ENCODE measurements at places on chromosomes 1 and 21.

- no peak for DNase-seq
Observed at GRCh38 chr1:110249256-110249655, 39.1 kb downstream of the KCNC4 start.

- DNase-seq: no peak
Observed at GRCh38 chr1:242530761-242531160, 6.3 kb upstream of the PLD5 start.

DNA sequence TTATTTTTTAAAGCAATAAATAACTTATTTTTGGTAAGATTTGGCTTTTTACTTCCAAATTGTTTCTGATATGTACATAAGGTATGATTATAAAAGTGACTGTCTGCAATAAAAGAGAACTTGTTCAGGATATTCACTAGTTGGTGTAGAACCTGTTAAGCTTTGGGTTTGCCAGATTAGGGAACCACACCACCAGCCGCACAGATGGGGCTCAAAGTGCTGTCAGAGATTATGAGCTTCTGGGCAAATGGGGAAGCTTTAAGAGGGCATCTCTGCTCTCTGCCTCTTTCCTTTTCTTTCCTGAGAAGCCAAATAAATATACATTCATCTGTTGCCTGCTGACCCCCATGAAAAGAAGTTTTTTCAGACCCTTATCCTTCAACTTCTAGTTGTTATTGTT is 25.4 kb downstream of the IVNS1ABP start:
- DNase-seq: no peak

DNA sequence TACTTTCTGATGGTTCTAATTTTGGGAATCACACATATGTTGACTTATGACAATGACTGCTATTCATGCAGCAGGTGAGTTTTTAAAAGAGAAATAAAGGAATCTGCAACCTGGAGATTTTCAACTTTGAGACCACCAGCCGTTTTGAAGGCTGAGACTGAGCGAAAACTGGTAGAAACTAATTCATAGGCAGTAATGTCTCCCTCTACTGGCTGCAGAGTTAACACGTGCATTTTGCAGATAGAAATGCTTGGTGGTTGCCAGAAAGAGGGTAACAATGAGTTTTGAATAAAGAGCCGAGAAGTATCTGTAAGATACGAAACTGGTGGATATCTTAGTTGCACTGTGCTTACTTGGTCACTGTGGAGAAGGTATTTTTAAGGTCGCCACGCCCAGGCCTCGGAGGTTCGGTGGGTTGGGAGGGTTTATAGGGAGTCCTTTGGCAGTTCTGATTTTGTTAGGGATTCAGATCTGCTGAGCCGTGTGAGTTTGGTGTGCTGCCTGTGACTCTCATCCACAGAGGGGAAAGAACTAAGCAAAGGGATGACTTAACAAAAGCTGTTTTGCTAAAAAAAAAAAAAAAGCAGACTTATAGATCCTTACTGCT is 83.0 kb downstream of the RYR2 start:
- no peak for DNase-seq

DNA sequence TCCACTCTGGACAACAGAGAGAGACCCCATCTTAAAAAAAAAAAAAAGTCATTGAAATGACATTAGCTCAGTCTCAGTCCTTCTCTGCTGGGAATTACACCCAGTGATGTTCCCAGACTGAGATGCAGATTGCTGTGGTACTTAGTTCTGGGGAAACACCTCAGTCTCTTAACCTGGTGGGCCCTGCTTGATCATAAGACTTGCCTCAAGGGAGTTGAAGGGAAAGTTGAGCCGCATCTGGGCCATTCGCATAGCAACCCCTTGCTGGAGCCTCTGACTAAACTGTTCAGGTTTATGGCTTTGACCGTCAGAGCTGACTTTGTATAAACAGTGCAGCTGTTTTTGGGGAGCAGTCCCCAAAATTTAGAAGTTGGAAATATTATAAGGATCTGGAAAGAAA is 13.4 kb downstream of the FCRL4 start:
- no peak for DNase-seq

DNA sequence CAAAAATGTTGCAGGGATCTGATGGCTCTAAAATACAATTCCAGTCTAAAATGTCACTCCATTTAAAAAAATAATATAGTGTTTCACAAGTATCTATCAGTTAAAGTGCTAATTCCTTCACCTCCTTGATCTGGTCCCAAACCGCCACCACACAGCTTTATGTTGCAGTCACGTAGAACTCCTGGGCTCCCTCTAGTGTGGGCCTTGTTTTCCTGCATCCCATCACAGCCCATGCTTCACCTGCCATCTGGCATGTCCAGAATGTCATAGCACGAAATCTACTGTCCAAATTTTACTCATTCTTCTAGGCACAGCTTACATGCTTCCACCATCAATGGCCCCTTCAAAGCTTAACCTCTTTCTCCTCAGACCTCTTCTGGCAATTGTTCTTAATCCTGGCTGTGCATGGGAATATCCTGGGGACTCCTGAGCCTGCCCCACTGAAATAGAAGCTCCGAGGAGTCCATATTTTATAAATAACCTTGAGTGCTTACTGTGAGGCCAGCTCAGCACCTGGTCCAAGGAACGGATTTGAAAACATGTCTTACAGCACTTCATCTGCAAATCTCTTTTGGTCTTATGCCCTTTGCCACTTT is 15.5 kb downstream of the FYB2 start:
- no peak for DNase-seq

DNA sequence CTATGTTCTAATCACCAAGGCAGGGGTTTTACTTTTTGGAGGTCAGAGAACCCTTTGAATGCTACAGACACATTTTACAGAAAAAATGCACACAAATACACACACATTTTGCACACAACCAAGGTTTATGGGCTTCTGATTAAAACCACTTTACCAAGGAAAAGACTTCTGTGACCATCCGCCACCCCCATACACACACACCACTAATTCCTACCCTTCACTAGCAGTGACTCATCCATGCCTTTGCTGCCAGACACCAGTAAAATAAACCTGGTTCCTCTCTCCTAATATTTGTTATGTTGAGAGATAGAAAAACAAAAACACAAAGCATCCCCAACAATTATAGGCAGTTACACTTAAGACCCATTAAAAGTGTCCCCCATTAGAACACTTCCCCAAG is 12.9 kb downstream of the PIGM start:
- DNase-seq: no peak

DNA sequence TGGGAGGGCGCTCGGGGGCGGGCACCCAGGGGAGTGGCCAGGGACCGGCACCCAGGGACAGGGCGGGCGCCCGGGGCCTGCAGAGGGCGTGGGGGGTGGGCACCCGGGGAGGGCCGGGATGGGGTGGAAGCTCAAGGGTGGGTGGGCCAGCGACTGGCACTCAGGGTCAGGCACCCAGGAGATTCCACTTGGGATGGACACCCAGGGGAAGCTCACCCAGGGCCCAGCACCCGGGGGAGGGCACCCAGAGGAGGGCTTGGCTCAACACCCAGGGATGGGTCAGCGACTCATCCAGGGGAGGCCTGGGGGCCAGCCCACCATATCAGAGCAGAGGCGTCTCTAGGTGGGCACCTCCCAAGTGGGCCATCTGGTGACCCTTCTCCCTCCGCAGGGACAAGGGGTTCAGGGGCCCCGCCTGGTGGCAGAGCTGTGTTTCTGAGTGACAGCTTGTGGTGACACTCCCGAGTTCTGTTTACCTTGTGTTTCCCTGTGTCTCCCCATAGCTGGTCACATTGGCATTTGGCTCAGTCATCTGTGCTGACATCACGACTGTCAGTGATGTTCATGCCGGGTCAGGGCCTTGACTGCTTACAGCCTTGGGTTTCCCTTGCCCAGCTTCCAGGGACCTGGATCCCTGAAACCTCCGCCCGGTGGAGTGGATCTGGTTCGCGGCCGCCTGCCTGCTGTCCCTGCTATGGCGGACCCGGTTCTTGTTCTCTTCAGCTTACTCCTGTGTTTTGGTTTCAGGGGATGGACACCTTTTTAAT is 749 bp downstream of the IBA57 start:
- peak; percentile 62 for DNase-seq

DNA sequence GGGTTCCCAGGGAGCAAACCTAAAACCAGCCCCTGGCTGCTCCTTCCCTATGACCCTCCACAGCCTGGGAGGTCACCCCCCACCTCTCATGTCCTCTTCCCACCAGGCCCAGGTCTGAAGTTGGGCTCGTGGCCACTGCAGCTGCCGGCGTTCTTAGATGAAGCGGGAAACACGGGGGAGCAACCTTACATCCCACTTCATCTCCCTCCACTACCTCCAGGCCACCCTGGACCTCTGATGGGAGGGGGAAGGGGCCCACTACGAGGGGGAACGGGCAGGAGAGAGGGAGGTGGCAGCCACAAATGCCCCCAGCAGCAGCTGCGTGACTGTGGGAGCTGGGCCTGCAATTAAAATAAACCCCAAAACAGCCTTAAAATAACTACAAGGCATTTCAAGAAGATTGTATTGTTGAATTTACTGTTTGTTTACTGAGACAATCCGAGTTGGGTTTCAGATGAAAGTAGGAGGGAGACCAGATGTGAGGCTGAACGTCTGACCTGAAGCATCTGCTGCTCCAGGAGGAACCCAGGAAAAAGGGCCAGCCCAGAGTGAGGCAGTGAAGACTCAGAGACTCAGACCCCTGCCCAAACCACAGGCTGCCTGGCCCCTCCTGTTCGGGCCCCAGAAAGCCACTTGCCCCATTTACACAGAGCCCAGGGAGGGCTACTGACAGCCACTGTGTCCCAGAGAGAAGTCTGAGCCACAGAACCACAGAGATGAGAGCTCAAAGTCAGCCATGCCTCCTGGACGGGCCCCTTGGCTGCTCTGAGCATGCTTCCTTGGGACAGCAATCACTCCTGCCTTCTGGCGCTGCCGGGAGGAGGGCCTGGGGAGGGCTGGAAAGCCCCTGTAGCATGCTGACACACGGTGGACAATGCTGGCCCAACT is 59.8 kb downstream of the GLIS1 start:
- no peak for DNase-seq

- DNase-seq: no peak
Observed at GRCh38 chr1:13892198-13892597, 192.2 kb downstream of the PRDM2 start.

DNA sequence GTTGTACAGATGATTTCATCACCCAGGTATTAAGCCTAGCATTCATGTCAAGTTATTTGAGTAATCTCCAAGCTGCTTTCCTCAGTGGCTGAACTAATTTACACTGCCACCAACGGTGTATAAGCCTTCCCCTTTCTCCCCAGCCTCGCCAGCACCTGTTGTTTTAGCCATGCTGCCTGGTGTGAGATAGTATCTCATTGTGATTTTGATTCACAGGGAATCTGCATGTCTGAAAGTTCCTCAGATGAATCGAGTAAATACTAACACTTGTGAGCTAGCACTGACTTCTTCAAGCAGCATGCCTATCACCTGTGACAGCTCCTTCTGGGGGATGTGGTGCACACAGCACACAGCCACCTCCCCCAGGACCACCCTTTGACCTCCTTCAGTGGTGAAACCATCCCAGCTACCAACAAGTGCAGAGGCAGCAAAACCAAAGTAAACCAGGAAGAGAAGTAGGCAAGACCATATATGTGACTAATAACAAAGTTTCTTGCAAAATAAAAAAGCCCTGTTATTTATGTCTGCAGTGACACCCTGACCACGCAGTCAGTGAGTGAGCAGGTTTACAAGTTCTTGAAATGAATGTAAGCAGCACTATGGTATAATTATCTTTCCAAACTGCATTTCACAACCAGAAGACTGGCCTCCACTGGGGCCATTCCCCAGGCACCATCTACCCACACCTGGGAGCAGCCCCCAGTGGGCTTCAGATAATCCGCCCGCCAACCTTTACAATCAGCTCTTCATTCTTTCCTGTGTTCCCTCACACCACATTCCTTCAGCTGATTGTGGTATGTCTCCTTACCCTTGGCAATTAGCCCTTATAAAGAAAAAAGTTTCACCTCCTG is 173.8 kb downstream of the ETS2 start:
- DNase-seq: no peak

GRCh38 chr1:48499211-48499735 is 27.3 kb upstream of the SPATA6 start:
- DNase-seq: no peak

DNA sequence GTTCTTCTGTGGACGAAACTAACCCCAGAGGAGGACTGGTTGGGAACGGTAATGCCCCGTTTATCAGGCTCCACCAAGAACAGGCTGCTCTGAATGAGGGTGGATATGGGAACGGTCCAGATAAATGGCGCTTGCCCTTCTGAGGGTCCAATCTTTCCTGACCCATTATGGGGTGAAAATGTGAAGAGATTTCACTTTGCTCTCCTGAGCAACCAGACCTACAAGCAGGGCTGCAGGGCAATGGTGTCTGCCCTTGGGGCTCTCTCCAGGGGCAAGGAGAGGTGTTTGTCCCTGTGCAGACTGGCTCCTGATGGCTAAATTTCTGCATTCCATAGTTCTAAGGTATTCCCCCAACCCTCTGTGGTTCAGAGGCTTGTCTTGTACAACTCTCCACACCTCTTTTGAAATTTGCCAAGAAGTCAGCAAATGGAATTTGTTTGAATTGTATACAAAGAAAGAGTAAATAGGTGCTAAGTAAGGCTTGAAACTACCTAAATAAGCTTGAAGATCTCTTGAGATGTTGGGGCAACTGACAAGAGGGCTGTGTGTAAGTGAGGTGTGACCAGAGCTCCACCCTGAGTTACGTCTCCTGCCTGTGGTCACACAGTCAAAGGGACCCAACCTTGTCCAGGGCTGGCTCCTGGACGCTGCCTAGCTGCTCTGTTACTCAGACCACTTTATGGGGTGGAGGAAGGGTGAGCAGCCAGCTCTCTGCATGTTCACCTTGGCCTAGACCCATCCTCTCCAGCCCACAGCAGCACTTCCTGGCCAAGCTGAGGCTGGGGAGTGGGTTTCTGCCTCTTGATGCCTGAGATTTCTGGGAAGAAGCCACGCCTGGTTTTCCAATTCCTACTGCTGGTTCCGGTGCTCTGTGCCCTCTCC is 24.8 kb downstream of the SLC2A1 start:
- no peak for DNase-seq

DNA sequence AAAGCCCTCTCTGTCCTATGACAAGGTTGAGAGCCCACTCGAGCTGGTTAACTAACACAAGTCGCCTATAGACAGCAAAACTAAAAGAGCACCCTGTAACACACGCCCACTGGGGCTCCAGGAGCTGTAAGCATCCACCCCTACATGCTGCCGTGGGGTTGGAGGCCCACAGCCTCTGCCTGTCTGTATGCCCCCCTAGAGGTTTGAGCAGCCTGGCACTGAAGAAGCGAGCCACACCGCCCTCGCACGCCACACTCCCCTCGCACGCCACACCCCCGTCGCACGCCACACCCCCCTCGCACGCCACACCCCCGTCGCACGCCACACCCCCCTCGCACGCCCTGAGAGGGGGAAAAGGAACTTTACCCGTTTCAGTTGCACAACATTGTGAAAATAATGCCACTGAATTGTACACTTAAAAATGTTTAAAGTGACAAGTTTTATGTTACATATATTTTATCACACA is 13.2 kb upstream of the HMGCL start:
- DNase-seq: peak; percentile 65

- no peak for DNase-seq
Observed at GRCh38 chr21:29638138-29638537, 301.7 kb downstream of the GRIK1 start.
